ENCODE measurements at places on chromosomes 2 and 18.

DNA sequence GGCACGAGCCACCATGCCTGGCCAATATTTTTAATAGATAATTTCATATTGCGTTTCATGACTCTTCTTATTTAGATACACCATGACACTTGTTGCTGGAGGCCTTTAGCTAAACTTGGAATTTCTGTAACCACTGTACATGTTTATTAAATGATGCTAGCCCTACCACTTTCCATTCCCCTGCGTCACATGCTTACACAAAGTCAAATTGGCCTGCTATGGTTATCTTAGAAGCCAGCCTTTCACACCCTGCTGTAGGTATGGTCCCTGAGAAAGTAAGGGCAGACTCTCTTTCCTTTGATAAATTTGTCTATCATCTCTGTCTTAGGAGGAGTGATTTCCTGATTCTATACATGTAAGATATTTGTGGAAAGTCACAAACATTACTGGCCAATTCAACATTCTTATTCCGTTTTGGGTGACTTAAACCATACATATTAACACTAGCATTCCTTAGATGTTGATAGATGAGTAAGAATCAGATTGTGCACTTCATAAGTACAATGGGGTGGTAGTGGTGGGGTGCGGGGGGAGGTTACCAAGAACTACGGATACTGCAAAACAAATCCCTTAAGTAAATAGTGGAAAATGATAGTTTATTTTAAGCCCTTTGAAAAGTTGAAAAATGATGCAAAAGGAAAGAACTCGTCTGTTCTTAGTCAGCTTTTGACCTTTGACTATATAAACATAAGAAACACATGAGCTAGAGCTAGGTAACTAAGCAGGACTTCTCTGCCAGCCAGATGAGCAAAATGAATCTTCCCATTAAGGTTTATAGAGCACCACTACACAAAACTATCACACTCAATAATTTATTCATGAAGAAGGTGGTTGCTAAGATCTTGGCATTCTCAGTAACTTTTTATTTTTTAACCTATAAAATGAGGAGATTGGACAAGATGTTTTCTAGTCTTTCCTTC, 7.9 kb upstream of the NDUFV2 start:
- DNase-seq = peak; percentile 76

DNA sequence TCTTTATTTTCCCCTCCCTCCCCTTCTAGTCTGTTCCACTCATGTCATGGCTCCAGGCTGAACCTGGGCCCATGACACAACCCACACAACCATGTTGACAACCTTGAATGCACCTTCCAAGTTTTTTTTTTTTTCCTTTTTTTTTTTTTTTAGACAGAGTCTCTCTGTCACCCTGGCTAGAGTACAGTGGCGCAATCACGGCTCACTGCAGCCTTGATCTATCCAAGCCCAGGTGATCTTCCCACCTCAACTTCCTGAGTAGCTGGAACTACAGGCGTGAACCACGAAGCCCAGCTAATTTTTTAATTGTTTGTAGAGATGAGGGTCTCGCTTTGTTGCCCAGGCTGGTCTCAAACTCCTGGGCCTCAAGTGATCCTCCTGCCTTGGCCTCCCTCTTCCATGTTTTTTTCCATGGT, 21.9 kb upstream of the ROCK2 start:
- no peak for DNase-seq

DNA sequence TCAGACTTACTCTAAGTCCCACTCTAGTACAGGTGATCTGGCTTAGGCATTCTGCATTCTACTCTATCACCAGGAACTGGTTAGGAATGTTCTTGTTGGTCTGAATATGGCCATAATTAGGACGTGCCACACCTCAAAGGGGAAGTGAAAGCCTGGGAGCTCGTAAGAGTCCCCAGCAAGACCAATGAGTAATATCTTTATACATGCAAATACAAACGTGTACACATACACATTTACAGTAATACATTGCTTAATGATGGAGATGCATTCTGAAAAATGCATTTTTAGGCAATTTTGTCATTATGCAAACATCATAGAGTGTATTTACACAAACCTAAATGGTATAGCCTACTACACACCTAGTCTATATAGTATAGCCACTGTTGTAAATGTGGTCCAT, 19.5 kb upstream of the ERCC3 start:
- DNase-seq = no peak

- no peak for DNase-seq
Measured at GRCh38 chr2:223494496-223494895, 107.7 kb downstream of the SCG2 start.

DNA sequence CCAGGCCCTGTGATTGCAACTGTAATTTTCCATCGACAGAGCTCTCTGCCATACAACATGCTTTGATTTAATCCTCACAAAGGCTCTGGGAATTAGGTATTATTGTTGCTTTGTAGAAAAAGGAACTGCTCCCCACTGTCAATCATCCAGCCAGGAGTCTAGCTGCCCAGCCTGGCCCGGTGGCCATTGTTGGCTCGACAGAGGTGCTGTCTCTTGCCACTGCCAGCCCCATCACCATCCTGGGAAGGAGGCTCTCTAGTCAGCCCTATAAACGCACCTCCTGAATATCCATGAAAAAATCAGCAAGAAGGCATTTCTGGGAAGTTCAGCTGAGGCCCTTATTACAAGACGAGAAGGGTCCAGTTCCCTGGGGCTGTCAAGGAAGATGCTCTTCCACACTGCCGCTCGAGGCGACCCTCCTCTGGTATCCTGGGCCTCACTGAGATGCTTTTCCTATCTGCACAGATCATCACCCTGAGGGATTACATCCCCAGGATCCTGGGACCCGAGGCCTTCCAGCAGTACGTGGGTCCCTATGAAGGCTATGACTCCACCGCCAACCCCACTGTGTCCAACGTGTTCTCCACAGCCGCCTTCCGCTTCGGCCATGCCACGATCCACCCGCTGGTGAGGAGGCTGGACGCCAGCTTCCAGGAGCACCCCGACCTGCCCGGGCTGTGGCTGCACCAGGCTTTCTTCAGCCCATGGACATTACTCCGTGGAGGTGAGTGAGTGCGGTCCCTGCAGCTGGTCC, 71.0 kb downstream of the TPO start:
- no peak for DNase-seq

DNA sequence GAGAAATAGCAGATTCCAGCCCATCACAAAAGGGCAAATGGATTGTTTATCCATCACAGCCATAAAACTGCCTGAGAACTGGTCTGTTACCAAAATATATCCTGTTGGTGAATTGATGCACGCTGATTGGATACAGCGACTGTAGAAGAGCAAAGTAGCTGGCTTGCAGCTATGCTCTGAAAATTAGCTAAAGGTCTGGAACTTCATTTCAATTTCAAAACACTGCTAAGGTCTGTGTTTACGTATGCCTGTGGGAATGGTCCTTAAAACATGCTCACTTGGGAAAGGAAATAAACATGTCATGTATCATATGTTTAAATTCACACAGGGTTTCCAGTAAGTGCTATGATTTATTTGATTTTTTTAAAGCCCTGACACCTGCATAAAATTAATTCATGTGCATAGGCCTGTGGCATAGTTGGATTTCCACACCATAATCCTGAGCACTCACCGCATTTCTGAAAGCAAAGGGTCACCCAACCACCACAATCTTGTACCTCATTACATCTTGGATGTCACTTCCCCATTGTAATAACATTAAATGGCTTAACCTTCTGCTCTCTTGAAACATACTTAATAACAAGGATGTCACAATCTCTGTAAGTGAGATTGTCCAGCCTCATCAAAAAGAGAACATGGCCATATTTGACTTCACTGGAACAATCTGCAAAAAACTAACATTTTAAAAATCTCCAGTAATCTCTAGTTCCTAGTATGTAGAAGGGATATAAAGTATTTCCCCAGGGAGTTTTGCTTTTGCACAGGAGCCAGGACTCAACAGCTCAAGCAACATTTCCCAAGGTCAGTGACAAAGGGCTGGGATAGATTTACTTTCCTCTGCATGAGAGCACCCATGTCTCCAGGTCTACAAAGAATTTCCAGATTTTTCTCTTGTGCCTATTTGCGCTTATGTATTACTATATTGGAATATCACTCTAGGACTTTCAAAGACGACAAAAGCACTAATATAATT, 109.8 kb downstream of the FARSB start:
- DNase-seq = no peak

DNA sequence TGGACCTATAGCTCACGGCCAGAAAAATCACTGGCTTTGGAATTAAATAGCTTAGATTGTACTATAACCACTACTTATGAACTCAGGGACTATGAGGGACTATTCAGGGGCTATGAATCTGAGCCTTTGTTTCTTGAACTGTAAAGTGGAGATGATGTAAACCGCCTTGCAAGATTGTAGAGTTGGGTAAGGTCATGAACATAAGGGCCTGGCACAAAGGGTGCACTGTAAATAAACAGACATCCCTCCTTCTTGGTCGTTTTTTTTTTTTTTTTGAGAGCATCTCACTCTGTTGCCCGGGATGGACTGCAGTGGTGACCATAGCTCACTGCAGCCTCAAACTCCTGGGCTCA, 2.8 kb downstream of the TMEM177 start:
- no peak for DNase-seq

DNA sequence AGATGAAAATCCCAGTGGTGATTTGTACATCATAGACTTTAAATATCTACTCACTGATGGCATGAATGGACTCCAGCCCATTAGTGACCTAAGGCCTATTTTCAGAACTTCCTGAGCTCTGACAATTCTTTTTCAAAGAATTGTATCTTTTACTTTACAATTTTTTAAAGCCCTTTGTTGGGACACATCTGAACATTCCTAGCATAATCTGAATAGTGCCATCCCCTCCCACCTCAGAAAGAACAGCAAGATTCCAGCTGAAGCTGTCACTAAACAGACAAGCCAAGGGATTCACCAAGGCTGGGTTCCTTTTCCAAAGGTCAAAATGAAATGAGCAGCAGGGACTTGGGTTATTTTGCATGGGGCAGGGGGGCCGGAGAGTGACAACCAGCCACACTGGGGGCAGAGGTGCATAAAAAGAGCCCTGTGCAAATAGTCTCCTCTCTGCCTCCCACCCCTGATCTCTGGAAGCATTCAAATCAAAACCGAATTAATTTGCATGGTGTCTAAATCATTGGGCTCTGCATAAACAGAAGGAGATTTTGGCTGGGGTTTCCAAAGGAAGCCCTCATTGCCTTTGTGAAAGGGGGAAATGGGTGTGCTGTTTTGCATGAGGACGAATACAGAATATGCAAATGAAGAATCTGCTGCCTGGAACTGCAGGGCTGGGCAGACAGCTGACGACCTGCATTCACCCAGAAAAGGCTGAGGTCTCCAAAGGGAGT, 17.2 kb downstream of the EPHA4 start:
- peak; percentile 24 for DNase-seq

DNA sequence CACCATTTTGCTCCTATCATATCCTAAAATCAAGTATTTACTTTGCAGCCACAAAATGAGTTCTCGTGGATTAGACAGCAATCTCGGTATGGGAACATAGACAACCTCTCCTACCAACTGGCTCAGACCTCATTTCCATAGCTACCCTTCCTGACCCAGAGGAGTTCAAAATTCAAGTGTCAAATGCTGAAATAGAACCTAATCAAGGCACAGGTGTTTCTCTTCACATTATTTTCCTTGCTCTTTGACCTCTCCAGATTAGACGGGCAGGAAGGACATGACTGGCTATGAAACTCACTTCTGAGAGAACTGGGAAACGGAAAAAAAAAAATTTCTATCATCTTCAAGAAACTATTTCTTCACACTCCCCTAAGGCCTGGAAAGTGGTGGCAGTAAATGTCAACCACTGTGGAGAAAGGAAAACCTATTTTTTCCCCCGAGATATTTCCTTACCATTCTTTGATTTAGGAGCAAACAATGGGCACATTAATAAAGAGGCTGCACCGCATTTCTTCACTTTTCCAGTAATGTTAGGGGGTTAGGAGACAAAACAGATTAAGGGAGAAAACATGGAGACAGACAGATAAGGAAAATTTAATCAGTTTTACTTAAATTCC, 63.6 kb upstream of the DTNB start:
- no peak for DNase-seq

- DNase-seq = no peak
Measured at GRCh38 chr18:61616111-61616610, 276.6 kb downstream of the RNF152 start.

- no peak for DNase-seq
Measured at GRCh38 chr2:236857781-236858180, 227.9 kb upstream of the COPS8 start.

GRCh38 chr2:126882736-126883665, 15.7 kb upstream of the TEX51 start:
- DNase-seq = no peak

DNA sequence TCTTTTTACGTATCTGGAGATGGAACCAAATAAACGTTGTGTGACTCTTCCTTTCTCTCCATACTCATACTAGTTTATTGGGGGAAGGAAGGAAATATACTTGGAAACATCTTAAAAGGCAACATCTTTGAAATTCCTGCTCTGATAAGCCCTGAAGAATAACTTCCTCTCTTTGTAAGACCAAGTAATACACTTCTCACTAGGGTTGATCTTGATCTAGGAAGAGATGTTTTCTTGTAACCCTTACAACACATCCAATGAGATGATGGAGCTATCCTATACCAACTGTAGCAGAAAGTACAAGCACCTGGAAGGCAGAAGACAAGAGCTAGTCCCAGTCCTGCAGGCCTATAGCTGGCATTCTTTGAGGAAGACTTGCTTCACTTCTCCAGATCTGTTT, 2.0 kb downstream of the ANKRD44 start:
- DNase-seq = no peak

GRCh38 chr2:157743051-157743450, 114.4 kb upstream of the ACVR1C start:
- DNase-seq = no peak

DNA sequence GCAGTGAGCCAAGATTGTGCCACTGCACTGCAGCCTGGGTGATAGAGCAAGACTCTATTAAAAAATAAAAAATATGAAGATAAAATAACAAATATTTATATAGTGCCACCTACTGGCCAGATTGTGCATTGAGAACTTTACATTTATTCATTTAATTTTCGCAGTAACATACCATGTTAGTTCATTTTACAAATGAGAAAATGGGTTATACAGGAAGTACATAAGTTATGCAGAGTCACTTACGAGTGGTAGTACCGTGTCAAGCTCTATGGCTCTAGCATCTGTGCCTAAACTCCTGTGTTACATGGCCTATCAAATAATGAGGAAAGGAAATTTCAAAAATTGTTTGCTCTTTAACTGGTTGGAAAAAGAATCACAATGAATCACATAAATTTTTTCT, 27.9 kb downstream of the RIF1 start:
- peak; percentile 25 for DNase-seq

DNA sequence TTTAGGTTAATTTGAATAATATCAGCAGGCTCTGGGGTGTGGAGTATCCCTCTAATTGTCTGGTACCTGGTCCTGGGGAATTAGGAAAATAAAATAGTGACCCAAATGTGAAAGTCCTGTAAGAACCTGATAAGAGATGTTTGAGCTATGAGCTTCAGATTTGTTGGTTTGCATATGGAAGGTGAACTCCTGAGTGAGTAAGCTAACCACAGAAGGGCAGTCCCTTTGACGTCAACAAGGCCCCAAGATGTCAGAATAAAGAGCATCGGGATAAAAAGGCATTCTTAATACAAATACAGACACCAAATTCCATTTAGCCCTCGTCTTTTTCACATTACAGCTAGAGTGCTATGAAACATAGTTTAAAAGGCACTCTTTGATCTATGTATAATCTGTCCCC, 1366.3 kb upstream of the TMEFF2 start:
- DNase-seq = no peak
